ENCODE measurements at places on chromosomes 2 and 18. TPM values are rescaled to one million over a fixed set of nuclear protein-coding genes. Genes with fewer than 3 reads are reported as not detected.
A peak's percentile ranks its signal among the peaks of the same experiment; 100 is the strongest.

The SERPINB7 gene
- total RNA-seq: 0.23 TPM

The IL1A gene
- not detected for total RNA-seq

The DHRS9 gene
- total RNA-seq: 0.23 TPM

The IL36RN gene
- total RNA-seq: not detected

The SOWAHC gene
- total RNA-seq: 16.0 TPM

The DYNC2LI1 gene
- total RNA-seq: 32.3 TPM

The GCG gene
- not detected for total RNA-seq

DNA sequence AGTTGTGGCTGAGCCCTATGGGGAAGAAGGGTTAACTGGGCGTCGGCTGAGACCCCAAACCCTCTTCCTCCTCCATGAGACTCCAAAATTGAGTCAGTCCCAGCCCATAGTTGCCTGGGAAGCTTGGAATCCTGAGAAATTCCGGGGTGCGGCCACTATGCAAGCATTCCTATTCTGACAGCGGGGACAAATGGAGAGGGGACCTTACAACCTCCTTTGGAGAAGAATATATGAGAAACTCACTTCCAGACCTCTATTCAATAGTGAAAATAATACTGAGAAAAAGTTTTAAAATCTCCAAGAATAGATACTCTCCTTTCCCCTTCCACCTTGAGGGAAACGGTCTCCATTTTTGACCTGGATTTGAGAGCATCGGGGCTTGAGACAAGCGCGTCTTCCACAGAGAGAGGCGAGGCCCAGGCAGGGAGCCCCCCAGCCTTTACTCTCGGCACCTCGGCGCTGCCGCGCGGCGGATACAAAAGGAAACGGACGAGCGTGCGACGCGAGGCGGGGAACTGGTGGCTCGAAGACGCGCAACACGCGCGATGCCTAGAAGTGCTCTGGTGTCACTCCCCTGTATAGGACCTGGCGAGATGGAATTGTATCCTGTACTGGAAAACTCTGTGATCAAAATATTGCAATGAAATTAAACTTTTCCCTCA lies 11.1 kb downstream of the NR4A2 start:
- H3K27me3 ChIP-seq: no peaks in the 10 kb centered on the region
- H3K4me3 ChIP-seq: peak overlapping the region; percentile 14
- DNase-seq: peak; percentile 39
- H3K36me3 ChIP-seq: no peaks in the 10 kb centered on the region

- H3K4me1 ChIP-seq: no peaks in the 10 kb centered on the region
- DNase-seq: no peak
- no peak overlapping the region for H3K27ac ChIP-seq
Observed at GRCh38 chr2:54520687-54521086, 64.6 kb downstream of the SPTBN1 start.

- no peak for DNase-seq
- no peaks in the 10 kb centered on the region for H3K27me3 ChIP-seq
- no peaks in the 10 kb centered on the region for H3K4me1 ChIP-seq
Observed at GRCh38 chr2:177147093-177147694, 65.4 kb upstream of the HNRNPA3 start.

DNA sequence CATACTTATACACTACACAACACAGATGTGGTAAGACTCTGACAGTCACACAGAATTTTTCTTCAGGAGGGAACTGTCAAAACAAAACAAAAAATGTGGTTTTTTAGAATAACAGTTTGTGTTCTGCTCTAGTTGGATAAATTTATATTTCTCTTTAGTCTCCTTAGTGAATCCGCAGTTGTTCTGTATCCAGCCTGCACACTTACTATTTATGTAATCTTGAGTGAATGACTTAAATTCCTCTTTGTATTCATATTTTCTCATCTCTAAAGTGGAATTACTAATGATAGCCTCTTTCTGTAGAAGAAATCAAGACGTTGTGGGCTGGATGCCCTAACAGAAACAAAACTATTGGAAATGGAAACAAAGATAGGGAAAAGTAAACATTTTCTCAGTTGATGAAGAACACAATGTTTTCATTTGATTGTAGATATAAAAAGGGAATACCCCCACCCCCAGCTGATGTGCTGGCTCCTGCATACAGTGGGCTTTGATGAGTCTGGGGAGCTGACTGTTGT lies 375.2 kb downstream of the TRIB2 start:
- no peak overlapping the region for H3K4me3 ChIP-seq
- no peak for DNase-seq
- H3K27me3 ChIP-seq: no peaks in the 10 kb centered on the region
- H3K36me3 ChIP-seq: no peaks in the 10 kb centered on the region

GRCh38 chr2:55431982-55432627 lies 12.4 kb upstream of the CCDC88A start:
- H3K4me1 ChIP-seq: no peaks in the 10 kb centered on the region
- H3K27ac ChIP-seq: no peak overlapping the region
- no peak overlapping the region for H3K4me3 ChIP-seq
- no peak for DNase-seq

- H3K4me3 ChIP-seq: no peak overlapping the region
- H3K36me3 ChIP-seq: no peaks in the 10 kb centered on the region
- DNase-seq: no peak
- no peaks in the 10 kb centered on the region for H3K27me3 ChIP-seq
Observed at GRCh38 chr18:64785686-64786085, 636.8 kb upstream of the LINC00305 start.

- H3K4me1 ChIP-seq: no peaks in the 10 kb centered on the region
- no peak overlapping the region for H3K27ac ChIP-seq
- H3K4me3 ChIP-seq: no peak overlapping the region
- H3K27me3 ChIP-seq: no peaks in the 10 kb centered on the region
Observed at GRCh38 chr2:177748360-177748759, 324.2 kb downstream of the PDE11A start.

DNA sequence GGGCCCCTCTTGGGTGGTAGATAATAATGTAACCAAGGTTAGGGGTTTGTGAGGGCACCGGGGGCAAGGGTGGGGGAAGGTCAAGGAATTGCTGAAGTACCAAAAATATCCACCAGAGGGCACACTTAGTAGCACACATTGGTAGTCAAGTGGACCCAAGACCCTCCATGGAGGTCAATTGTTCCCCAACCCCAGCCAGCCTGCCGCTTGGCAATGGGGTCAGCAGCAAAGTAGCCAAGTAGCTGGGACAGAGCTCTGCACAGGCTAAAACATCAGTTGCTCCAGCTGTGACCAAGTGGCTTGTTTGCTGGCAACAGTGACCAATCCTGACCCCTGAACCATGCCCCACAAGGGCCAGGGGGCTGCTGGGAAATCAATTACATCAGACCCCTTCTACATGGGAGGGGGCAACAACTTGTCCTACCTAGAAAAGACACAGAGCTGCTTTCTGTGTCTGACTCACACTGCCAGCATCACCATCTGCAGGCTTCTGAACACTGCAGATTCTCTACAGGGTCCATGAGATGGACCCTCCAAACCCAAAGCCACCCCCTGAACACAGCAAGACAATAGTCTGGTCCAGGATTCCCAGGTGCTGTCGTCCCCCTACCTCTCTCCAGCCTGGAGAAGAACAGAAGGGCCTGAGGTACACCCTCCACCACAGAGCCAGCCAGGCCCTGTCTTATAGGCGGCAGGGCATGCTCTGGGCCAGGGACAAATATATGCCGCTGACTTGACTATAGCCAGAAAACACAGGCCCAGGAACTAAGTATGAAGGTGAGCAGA lies 76.0 kb downstream of the EMX1 start:
- H3K36me3 ChIP-seq: no peaks in the 10 kb centered on the region
- H3K27me3 ChIP-seq: no peaks in the 10 kb centered on the region
- no peak overlapping the region for H3K27ac ChIP-seq
- no peak for DNase-seq
- no peaks in the 10 kb centered on the region for H3K4me1 ChIP-seq

- H3K36me3 ChIP-seq: no peaks in the 10 kb centered on the region
- H3K4me3 ChIP-seq: no peak overlapping the region
- no peaks in the 10 kb centered on the region for H3K27me3 ChIP-seq
- no peak for DNase-seq
- H3K4me1 ChIP-seq: no peaks in the 10 kb centered on the region
- H3K27ac ChIP-seq: no peak overlapping the region
Observed at GRCh38 chr2:181781078-181781786, 100.9 kb upstream of the NEUROD1 start.

- no peaks in the 10 kb centered on the region for H3K27me3 ChIP-seq
- no peak for DNase-seq
- no peak overlapping the region for H3K27ac ChIP-seq
- H3K4me3 ChIP-seq: no peak overlapping the region
- no peaks in the 10 kb centered on the region for H3K36me3 ChIP-seq
Observed at GRCh38 chr2:145822892-145823534, 1303.1 kb upstream of the ZEB2 start.

DNA sequence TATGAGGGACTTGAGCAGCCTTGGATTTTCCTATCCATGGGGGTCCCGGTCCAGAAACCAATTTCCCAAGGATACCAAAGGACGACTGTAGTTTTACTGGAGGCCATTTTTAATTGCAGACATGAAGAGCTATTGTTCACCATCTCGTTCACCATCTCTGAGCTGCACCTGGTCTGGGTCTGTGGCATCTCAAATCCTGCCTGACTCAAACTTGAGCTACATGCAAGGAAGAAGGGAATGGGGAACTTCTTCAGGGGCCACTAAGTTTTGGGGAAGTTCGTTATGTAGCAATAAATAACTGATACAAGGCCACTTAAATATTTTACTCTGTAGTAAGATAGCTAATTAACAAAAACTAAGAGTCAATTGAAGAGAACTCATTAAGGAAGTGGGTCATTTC lies 2.1 kb upstream of the SMCHD1 start:
- peaks cover 2% of the 10 kb centered on the region for H3K4me1 ChIP-seq
- H3K36me3 ChIP-seq: no peaks in the 10 kb centered on the region
- no peak overlapping the region for H3K27ac ChIP-seq
- DNase-seq: no peak
- no peaks in the 10 kb centered on the region for H3K27me3 ChIP-seq
